Activated naive CD8-positive, alpha-beta T cell treated with anti-CD3 and anti-CD28 coated beads, Interleukin-2, amount 50 U/mL, for 16 hours (primary cell): ENCODE measurements at places on chromosomes 7 and 10.

DNA sequence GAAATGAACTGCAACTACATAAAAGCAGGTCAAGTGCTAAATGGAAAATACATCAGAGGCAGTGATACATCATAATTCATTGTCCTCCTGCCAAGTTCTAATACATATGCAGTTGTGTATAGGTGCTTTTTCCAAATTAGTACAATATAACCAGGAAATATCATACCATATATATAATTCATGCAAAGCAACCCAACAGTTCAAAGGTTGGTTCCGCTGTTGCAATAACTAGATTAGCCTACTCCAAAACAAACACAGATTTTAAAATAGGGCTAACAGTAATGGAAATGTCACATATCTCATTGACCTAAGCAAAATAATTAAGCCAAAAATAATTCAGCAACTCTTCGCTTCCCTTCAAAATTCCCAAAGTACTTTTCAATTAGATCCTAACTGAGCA lies 88.9 kb upstream of the NEBL start:
- DNase-seq, result no peak

DNA sequence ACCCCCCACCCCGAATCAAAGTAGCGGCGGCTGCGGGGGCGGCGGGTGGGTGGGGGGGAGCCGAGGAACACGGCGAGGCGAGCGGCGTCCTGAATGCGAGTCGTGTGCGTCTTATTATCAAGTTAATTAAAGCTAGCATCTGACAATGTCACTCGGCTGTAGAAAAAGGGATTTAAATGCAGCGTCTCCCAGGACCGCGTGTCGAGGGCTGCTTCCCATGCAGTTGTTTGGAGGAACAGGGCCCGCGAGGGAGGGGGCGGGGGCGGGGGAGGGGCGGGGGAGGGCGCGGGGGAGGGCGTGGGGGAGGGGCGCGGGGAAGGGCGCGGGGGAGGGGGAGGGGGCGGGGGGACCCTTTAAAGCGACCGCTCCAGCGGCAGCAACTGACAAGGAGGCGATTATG lies 2.7 kb upstream of the UNCX start:
- DNase-seq, result no peak

DNA sequence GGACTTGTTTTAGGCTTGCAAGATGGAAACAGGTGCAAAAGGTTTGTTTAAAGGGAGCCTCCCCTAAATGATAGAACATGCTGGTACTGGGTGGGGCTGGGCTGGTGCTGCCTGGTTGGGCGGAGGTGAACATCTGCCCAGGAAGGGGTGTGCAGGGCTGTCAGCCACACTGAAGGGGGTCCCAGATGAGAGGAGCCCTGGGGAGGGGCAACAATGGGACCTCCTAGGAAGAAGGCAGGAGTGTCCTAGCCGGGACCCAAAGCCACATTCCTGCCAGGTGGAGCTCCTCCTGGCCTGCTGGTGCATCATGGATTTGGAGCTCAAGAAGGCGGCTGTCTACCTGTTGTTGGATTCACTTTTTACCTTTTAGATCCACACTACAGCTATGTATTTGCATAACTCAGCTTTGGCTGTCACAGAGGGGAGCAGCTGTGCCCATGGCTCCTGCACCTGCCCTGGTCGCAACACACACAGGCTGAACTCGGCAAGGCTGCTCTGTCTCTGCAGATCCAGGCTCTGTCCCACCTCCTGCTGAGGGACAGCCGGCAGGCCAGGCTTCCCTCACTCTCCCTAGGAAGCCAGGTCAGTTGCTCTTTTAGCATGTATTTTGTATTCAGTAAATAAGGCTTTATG lies 59.9 kb downstream of the ADARB2 start:
- DNase-seq, result no peak

DNA sequence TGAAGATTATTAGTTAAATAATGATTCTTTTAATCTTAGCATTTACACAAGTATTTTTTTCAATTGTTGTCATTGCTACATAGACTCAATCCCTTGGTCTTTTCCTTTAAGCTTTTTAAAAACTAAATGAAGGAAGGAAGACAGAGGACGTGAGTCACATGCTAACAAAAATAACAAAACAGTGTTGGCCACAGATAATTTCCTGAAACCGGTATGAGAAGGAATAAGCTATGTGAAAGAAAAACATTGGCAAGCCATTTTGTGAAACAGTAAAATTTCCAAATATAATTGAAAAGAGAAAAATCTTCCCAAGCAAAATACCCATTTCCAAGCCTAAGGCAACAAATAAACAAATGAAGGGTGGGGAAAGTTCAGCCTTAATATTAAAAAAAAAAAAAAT lies 223.0 kb downstream of the AHR start:
- no peak for DNase-seq

GRCh38 chr7:121273467-121274167 lies 55.2 kb upstream of the WNT16 start:
- no peak for DNase-seq

DNA sequence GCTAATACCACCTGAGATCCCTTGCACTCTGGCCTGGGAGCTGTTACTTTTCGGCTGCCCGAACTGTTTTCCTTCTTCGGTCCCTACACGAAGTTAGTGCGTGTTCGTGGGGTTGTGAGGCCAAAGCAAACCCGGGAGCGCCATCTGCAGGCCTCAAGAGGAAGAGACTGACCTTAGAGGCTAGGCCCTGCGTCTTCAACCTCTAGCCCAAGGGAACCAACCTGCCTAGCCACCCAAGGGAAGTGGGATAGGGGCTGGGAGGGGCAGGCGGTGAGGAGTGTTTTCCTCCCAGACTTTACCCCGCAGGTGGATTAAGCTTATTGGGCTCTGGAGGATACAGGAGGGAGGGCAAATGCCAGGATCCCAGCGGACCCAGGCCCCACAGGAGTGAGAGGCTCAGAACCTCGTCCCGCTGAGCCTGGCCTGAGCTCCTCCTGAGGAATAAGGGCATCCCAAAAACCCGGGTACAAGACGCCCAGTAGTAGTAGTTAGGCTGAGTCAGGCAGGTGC lies 1.7 kb upstream of the PAX2 start:
- DNase-seq, result no peak
